ENCODE measurements at places on chromosomes 1 and 21.

DNA sequence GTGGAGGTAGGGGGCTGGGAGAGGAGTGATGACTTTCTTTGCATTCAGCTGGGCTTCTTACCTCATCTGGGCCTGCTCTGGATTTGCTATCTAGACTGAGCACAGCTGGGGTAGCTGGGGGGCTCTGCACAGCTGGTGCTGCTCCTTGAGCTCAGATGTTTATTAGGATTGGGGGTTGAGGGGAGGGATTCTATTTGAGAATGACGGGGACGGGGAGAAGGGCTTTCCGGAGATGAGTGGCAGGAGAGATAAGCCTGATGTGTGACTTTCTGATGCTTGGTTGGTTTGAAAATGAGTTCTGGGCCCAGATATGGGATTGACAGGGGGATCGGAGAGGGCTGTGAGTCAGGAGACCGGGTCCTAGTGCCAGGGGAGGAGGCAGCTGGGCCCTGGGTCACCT, 146.1 kb upstream of the CSF3R start:
- no peak for DNase-seq

DNA sequence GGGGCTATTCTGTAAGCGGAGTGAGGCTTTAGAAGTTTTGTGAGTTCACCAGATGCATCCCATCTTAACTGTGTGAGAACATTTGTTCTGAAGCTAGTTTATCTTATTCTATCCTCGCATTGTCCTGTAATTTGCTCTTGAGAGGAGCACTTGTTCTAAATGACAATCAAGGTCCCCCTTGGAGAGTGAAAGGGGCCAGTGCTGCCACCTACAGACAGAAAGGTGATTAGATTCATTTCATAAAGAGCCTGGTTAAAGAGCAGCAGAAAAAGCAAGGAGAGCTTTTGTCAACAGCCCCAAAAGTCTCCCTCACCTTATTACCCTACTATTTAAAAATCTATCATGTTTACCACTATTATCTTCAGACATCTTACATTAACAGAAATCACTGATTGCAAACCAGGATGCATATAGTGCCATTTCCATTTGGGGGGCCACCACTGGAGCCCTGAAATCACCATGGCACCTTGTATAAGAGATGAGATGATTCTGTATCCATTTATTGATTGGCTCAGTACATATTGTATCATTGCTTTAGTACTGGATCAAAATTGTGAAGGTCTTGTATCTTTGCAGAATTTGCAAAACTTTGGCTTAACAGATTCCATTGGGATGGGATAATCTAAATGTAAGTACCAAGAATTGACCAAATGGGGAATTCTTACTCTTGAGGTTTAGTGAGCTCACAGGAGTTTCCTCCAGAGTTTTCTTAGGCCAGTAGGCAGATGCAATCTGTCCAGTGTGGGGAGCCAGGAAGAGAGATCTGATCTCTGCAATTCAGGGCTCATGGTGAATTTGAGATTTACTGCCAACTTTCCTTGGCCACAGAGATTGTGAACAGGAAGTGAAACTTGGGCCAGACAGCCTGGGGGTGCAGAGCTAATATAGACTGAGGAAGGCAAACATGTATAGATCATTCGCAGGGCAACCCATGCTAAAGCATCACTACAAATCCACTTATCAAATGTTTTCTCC, 64.3 kb upstream of the TRABD2B start:
- no peak for DNase-seq

- DNase-seq, result no peak
These were observed 25.4 kb downstream of the FBXO42 start for GRCh38 chr1:16326833-16327404.

DNA sequence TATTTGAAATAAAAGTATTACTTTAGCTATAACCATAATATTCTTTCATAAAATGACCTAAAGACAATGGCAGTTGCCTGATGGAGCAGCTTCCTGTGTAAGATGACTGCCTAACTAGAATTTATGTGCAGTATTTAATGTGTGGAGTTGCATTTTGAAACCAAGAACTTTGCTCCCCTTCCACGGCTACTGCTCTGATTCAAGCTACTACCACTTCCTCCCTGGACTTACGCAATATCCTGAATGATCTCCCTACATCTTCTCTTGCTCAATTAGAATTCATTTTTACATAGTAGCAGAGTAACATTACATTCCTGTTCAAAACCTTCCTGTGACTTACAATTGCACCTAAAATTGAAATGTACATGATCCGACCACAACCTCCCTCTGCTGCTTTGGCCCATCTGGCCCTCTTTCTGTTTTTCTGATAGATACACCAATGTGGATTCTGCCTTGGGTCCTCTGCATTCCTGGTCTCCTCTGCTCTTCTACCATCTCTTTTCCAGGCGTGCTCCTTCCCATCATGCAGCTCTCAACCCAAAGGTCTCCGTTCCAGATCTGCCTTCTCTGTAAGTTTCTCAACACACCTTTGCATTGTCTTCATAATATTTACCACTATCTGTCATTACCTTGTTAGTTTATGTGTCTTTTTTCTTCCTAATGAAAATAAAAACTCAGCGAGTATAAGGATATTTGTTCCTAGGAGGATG, 47.4 kb upstream of the USP25 start:
- DNase-seq, result no peak

- no peak for DNase-seq
These were observed 22.4 kb downstream of the CASZ1 start for GRCh38 chr1:10773851-10774614.

- DNase-seq, result no peak
These were observed 46.1 kb downstream of the ITSN1 start for GRCh38 chr21:33688353-33688752.

GRCh38 chr21:33238565-33239255, 9.0 kb downstream of the IFNAR2 start:
- DNase-seq, result no peak

DNA sequence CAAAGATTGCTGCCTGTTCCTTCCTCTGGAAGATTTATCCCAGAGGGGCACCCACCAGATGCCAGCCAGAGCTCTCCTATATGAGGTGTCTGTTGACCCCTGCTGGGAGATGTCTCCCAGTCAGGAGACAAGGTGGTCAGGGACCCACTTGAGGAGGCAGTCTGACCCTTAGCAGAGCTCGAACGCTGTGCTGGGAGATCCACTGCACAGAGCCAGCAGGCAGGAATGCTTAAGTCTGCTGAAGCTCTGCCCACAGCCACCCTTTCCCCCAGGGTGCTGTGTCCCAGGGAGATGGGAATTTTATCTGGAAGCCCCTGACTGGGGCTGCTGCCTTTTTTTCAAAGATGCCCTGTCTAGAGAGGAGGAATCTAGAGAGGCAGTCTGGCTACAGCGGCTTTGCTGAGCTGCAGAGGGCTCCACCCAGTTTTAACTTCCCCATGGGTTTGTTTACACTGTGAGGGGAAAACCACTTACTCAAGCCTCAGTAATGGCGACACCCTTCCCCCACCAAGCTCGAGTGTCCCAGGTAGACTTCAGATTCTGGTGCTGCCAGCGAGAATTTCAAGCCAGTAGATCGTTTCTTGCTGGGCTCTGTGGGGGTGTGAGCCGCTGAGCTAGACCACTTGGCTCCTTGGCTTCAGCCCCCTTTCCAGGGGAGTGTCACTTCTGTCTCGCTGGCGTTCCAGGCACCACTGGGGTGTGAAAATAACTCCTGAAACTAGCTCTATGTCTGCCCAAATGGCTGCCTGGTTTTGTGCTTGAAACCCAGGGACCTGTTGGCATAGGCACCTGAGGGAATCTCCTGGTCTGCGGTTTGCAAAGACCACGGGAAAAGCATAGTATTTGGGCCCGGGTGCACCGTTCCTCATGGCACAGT, 51.1 kb upstream of the PDC start:
- DNase-seq, result no peak

- DNase-seq, result no peak
These were observed 1.7 kb downstream of the LIN28A start for GRCh38 chr1:26412180-26412840.

DNA sequence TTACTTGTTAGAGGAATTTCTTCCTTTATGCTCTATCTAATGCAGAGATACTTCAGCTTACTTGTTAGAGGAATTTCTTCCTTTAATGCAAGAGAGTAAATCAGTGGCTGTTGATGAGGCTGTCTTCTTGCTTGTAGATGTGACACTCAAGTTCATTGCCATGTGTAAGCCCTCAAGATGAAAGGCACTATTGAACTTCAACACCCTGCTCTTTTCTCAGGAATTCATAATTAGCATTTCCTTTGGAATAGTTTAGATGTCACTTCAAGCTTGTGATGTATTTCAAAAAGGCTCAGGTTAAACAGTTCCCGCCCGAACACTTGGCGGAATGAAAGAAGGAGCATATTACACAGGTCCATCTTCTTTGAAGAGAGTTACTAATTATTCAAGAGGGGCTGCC, 251.9 kb downstream of the RGS7 start:
- DNase-seq, result no peak

- no peak for DNase-seq
These were observed 27.2 kb downstream of the TSEN15 start for GRCh38 chr1:184078564-184079249.

DNA sequence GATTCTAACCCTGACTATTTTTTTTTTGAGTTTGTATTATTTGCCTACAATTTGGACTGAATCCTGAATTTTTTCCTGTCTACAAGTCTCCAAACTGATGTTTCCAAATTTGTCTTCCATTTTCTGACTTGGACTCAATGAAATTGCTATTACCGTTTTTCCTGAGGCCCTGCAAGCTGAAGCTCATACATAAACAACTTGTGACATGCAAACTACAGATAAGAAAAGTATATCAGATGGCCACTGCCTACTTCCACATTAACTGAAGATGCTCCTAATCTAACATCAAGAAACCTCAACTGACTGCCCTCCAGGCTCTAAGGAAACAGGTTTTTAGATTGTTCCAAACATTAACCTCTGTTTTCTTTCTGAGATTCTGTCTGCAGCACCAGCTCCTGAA, 51.1 kb upstream of the KLHDC7A start:
- no peak for DNase-seq

DNA sequence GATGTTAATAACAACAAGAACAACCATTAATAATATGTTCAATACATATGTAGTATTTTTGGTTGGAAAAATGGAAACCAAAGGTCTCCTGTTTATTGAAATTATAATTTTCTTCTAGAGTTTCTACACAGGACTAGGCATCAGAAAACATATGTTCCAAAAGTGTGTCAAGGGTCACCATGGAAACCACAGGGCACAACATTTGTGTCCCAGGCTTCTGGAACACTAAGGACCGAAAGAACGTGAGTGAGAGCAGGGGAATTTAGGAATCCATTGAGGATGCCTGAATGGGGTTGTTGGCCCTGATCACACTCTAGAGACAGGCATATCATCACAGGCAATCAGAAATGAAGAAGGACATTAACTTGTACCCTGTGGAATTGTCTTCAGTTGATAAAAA, 7.5 kb upstream of the CDC14A start:
- no peak for DNase-seq

DNA sequence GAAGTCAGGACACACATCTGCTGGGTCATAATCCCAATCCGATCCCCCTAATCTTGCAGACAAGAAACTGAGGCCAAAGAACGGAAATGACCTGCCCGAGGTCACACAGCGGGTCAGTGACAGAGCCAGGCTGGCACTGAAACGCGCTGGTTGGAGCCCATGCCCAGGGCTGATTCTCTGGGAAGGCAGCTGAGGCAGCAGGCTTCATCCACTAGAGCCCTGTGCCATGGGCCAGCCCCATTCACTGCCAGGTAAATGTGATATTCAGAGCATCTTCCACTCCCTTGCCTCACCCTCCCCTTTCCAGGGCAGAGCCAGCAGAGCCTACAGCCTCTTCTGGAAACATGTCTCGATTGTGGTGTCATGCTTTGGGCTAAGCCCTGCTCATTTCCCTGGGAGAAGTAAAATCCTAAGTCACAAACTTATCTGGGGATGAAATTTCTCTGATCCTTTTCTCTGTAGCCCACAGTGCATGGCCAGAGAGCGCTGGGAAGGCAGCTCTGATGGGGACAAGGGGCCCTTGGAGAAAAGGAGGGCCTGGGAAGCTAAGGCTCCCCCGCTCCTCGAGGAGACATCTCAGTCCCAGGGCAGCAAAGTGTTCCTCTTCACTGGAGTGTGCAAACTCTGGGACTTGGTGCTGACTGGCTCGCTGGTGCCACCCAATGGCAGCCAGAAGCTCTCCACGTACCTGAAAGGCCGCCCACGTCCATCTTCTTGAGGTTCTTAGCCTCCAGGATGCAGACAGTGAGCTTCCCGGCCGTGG, 110.4 kb downstream of the SYT2 start:
- DNase-seq, result no peak

- DNase-seq, result no peak
These were observed 380.8 kb downstream of the HHIPL2 start for GRCh38 chr1:222167111-222167510.

DNA sequence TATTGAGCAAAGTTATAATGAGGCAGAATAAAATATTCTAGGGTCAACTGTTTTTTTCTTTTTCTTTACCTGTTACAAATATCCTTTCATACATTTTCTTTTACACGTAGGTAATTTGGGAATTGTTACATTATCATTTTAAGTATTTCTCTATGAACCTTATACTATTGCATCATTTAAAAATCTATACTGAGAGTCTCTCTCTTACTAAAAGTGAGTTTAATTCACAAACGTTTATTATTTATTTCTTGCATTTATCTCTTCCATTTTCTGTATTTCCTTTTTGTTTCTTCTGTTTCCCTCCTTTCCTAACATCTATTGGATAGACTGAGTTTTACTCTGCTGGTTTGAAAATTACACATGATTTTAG, 25.4 kb upstream of the CLCA4 start:
- no peak for DNase-seq

- no peak for DNase-seq
These were observed 25.1 kb downstream of the IRF2BP2 start for GRCh38 chr1:234584926-234585325.

DNA sequence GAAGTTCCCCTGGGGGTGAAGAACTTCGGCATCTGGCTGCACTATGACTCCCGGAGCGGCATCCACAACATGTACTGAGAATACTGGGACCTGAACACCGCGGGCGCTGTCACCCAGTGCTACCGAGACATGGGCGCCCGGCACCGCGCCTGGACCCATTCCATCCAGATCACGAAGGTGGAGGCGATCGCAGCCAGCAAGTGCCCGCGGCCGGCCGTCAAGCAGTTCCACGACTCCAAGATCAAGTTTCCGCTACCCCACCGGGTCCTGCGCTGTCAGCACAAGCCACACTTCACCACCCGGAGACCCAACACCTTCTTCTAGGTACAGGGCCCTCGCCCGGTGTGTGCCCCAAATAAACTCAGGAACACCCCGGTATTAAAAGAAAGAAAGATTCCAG, 22.0 kb upstream of the SLC9A1 start:
- no peak for DNase-seq

Measured in stimulated activated CD8-positive, alpha-beta memory T cell treated with anti-CD3 and anti-CD28 coated beads, Interleukin-7, amount 100 ng/mL, for 24 hours (primary cell).